ENCODE measurements at places on chromosomes 5 and 9.

GRCh38 chr5:172004824-172005237 is 1.6 kb downstream of the FBXW11 start:
- no peak for DNase-seq

DNA sequence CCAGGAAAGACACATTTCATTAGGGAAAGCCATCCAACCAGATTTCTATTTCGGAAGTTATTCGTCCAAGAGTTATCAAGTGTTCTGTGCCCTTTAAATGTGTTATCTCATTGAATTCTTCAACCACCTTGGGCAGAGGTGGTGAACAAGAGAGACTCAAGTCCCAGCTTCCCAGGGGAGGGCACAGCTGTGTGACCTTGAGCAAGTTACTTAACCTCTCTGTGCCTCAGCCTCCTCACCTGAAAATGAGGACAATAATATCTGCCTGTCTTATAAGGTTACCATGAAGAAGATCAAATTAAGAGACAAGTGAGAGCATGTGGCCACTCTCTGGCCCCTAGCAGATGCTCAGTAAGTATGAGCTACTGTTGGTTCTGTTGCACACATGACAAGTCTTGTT is 37.4 kb downstream of the WHRN start:
- DNase-seq, result no peak

DNA sequence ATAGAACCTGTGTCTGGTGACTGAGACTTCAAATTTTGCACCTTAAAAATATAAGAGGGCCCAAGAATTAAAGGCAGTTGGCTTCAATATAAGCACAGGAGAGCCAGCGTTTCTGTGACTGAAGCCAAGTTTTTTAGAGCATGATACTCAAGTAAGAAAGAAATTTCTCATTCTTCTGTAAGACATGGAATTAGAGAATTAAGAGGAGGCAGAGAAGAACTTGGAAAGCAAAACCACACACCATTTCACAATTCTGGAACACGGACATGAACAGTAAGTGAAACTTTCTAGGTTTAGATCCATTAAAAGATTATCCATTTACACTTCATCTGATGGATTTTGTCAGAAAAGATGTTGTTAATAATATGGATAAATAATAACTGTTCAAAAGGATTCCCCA is 8.9 kb upstream of the AGXT2 start:
- DNase-seq, result no peak

GRCh38 chr5:157203417-157203816 is 22.8 kb downstream of the ITK start:
- DNase-seq, result no peak

GRCh38 chr5:176446884-176447590 is 1.1 kb upstream of the FAF2 start:
- DNase-seq, result no peak

DNA sequence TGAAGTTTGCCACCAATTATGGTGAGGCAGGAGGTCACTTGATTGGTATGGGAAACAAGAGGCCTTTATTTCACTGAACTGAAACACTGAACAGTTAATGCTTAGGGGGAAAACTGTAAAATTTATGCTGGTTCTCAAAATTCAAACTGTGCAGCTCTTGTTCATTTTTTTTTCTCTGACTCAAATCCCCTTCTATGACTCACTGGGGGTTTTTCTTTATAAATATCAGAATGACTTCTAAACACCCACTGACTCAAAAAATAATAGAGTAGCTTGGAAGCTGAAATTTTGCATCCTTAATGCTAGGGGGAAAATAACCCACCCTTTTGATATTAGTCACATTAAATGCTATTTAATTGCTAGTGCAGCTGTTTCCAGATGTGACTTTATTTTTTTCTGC is 24.1 kb upstream of the OTP start:
- DNase-seq, result no peak

DNA sequence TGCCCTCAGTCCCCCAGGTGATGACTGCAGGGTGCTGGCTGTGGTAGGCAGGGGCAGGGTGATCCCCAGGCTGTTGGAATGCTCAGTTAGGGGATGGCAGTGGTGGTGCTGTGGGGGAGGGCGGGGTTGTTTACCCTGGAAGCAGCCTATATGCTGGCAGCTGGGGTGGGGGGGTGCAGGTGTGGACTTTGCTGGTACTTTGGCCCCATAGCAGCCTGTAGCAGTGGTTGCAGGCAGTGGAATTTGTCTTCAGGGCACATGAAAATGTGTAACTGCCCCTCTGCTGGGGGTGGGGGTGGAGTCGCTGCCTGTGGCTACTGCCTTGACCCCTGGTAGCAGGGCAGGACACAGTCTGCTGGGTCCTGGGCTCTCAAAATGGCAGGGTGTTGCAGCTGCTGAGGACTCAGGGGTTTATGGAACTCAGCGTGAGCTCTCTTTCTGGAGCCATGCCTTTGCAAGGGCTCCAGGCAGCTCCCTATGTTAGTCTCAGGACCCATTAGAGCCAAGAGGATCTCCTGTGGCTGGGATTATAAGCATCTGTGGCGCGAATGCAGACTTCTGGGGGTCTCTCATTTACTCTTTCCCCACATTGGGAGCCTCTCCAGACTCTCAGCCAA is 65.0 kb downstream of the RMI1 start:
- no peak for DNase-seq

GRCh38 chr5:1055896-1056610 is 47.5 kb downstream of the NKD2 start:
- no peak for DNase-seq

GRCh38 chr5:104452550-104452949 is 890.0 kb upstream of the NUDT12 start:
- no peak for DNase-seq

GRCh38 chr5:153429761-153430380 is 60.6 kb upstream of the GRIA1 start:
- DNase-seq, result no peak

- DNase-seq, result no peak
These were observed 70.8 kb downstream of the NDUFS4 start for GRCh38 chr5:53631251-53631650.

- no peak for DNase-seq
These were observed 232.3 kb downstream of the FANCC start for GRCh38 chr9:95085036-95085770.

DNA sequence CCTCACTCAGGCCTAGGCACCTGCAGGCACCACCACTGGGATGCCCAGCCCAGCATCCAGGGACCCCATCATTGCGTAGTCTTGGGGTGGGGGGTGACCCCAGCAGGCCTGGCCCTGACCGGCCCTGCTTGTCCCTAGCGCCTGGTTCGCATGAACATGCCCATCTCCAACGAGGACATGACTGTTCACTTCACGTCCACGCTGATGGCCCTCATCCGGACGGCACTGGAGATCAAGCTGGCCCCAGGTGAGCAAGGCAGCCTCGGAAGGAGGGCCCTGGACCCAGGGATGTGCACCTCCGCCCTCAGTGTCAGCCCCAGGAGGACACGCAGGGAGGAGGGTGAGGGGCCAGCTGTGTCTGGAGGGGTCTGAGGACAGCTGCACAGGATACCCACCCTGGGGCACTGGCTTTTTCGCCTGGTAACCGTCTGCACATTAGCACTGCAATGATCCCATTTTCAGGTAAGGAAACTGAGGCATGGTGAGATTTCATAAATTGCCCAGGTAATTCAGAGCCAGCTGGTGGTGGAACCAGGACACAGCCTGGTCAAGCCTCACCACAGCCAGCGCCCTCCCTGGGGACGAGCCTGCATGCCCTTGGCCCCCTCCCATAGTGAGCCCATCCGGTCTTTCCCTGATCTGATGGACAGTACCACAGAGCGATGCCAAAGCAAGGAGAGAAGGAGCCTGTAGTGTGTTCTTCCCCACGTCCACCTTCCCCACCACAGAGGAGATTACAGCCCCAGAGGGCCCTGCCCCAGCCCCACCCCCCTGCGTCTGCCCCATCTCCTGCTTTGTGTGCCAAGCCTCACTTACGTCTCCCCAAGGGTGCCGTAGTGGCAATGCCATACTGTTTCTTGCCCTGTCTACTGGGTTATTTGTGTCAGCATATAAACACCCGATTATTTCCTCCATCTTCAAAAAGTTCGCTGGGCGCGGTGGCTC is 228.3 kb downstream of the CACNA1B start:
- no peak for DNase-seq

- no peak for DNase-seq
These were observed 214.2 kb downstream of the ELAVL2 start for GRCh38 chr9:23611869-23612268.

DNA sequence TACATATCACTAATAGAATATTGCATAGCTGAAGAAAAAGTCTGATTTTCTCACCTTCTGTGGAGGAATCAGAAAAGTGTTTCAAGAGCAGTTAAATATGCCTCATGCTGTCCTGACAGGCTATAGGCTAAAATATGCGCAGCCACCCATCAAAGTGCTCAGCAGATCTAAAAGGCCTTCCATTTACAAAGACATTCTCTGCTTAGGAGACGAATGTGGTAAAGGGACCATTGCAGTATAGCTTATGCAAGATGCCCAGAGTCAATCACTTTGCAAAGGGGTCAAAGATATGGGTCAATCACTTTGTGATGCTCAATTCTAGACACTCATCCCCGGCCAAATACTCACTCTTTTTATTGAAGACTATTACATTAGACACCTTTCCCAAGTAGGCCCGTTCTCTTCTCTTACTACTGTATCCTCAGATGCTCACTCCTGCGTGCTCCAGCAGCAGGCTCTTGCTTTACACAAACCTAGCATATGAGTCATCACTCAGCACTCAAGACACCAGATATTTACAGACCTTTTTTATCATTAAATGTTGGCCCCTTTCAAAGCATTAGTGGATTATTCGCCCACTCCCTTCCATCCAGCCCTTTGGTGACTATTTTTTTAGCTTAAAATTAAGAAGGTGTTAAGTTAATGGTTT is 568.2 kb upstream of the CDH18 start:
- DNase-seq, result no peak

DNA sequence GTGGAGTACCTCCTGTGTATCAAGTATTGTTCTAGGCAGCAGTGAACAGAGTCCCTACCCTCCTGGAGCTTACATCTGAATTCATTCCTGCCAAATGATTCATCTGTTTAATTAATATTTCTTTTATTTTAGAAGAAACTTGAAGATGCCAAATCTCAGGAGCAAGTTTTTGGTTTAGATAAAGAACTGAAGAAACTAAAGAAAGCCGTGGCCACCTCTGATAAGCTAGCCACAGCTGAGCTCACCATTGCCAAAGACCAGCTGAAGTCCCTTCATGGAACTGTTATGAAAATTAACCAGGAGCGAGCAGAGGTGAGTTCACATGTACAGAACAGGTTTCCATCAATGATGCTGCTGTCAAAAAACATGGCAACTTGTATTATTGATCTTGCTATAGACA is 57.9 kb downstream of the RAB14 start:
- DNase-seq, result no peak

GRCh38 chr9:112377684-112378327 is 2.1 kb upstream of the HSDL2 start:
- DNase-seq, result no peak

DNA sequence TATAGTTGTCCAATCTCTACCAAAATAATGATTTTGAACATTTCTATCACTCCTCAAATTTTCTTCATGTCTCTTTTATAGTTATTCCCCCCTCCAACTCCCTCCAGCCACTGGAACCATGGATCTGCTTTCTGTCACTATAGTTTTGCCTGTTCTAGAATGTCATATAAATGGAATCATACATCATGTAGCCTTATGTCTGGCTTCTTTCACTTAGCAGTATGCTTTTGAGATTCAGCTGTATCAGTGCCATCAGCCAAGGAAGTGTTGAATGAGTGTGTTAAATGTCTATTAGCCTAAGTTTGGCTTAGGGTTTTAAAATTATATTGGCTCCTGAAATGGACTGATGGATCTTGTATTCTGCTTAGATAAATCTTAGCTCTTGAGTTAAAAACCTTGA is 36.0 kb downstream of the UBE2D2 start:
- DNase-seq, result no peak

- no peak for DNase-seq
These were observed 291.2 kb upstream of the DMRT1 start for GRCh38 chr9:550333-550732.

DNA sequence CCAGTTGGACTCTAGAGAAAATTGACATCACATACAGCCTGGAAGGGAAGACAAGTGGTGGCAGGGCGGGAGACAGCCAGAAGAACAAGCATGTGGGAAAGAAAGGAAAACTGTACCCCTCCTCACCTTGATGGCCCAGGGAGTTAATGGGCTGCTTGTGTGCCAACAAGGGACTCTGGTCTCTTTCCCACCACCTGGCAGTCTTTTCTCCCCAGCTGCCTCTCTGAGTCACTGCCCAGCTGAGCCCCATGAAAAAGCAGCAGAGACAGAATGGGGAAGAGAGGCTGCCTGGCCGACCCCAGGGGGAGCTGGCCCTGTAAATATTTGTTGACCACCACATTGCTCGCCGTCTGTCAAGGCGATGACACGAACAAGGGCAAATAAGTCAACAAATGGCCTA is 359.4 kb downstream of the ENC1 start:
- DNase-seq, result peak; percentile 57

DNA sequence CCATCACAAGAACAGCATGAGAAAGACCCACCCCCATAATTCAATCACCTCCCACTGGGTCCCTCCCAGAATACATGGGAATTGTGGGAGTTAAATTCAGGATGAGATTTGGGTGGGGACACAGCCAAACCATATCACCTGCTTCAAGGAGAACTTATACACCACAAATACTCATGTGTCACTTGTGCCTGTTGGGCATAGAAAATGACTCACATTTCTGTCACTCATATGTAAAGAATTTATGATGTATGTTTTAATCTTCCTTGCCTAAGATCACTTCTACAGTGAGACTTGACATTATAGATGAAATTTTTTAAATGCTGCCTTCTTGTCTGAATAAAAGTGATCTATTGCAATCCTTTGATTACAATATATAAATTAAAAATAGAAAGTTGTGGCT is 23.0 kb upstream of the PRDM6 start:
- no peak for DNase-seq

DNA sequence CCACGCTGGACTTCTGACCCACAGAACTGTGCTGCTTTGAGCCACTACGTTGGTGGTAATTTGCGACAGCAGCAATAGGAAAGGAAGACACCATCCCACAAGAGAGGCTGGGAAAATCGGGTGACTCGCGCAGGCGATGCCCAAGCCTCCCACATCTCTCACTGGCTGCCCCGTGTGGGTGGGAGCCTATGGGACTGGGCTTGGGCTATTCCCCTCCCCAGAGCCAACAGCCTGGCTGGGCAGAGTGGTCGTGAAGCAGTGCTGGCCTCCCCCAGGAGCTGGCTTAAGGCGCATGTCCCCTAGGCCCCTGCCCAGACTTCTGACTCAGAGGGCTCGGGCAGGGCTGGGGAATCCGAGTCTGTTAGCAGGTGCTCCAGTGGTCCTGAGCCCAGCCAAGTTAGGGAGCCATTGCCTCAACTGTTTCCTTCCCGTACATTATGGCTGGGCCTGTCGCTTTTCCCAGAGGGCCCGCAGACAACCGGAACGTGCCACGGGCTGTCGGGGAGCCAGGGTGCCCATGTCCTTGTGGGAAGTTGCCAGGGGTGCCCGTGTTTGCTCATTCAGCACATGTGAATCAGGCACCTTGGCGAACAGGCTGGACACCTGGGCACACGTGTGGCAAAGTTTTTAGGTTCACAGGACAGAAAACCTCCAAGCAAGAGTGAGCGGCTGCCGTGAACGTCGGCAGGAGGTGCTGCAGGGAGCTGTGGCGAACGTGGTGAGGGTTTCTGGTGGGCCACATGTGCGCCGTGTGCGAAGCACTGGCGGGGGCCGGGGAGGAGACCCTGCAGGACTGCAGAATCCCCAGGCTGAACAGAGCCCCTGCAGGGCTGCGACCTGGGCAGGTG is 7.0 kb upstream of the RASGEF1C start:
- no peak for DNase-seq

- no peak for DNase-seq
These were observed 157.1 kb upstream of the CDH6 start for GRCh38 chr5:31036411-31036810.
